ENCODE measurements at places on chromosomes 2 and 18.

- no peak for DNase-seq
Measured at GRCh38 chr2:233693963-233694362, 1.3 kb downstream of the UGT1A6 start.

DNA sequence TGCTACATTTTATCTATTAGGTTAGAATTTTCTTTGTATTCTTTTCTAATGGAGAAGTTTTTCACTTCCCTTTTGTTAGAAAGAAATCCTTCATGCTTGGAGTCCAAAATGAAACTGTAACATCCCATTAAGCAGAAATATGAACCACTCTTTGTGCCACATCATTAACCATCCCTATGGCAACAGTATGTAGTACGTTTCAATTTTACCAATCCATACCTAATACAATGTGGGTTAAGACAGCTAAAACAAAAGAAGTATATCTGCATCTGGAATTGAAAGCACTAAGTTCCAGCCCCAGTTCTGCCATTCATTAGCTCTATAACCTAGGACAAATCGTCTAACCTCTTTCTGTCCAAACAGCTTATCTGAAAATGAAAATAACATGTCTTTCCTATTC is 409.2 kb upstream of the SPHKAP start:
- DNase-seq, result no peak

- peak; percentile 50 for DNase-seq
Measured at GRCh38 chr2:127216095-127216494, 4.0 kb downstream of the CYP27C1 start.

DNA sequence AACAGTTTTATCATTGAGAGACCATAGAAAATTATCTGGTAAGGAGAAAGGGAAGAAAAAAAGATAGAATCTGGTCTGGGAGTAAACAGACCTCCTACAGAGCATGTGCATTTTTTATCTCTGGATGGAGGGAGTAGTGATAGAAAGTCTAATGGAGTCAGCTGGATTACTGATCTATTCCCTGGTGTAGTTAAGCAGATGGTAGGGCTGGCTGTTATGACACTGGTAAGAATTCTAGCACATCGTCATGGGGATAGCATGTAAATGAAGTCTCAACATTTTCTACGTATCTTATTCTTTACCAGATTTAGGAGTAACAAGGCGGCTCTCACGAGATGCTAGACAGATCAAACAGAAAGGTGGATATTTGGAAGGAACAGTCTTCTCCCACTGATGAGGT is 407.4 kb downstream of the NRXN1 start:
- no peak for DNase-seq

DNA sequence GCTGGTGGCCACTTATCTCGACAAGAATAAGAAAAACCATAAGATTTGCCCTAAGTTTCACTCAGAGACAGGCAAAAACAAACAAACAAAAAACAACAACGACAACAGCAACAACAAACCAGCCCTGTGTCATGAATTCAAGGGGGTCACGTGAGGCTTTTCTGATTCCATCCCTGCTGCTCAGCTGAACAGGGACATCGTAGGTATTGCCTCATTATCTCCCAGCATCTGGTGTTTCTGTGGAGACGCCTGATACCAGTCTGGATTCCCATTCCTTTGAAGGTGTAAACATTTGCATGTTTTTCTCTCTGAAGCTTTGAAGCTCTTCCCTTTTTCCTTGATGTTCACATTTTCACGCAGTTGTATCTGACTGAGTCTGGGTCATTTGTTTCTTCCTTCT is 117.4 kb downstream of the KCNF1 start:
- no peak for DNase-seq

DNA sequence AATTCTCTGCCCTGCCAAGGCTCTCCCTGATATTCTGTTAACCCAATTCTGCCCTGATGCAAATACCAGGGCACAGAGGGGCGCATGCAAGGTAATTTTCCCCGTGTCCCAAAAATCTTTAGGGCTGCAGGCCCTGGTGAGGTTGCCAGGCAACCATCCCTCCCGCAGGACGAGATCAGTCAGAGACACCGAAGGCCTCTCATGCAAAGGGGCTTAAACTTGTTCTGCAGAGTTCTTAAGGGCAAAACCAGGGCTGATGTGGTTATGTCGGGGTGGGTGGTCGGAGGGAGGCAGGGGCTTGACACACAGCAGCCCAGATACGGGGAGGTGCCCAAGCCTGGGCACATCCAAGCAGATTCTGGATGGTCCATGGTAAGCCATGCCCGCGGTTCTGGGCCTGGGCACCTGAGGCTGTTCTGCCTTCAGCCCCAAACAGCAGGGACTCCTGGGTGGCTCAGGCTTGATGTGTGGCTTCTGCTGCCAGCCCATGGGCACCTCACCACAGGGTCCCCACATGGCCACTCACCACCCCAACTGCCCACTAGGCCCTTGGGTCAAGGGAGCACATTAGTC is 27.2 kb downstream of the STEAP3 start:
- DNase-seq, result no peak

DNA sequence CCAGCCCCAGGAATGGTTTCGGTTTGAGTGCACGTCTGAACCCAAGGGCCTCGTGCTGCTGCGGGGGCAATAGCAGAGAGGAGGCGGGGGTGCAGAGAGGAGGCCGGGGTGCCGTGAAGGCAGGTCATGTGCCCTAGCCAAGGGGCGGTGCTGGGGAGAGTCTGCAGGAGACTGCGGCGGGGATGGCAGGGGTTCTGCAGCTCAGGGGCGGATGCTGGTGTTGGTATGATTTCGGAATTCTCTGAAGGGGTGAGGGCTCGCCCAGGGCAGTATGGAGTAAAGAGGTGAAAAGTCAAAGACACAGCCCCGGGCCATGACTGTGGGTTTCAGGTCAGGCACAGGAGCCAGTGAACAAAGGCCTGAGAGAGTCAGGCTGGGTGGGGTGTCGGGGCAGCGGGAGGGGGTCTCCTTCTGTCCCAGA is 186.5 kb upstream of the HDAC4 start:
- no peak for DNase-seq

- no peak for DNase-seq
Measured at GRCh38 chr18:32287249-32287648, 97.4 kb downstream of the MEP1B start.

GRCh38 chr2:219698748-219699439 is 71.5 kb downstream of the SLC4A3 start:
- no peak for DNase-seq

GRCh38 chr2:88450186-88450585 is 2.3 kb downstream of the FOXI3 start:
- no peak for DNase-seq

DNA sequence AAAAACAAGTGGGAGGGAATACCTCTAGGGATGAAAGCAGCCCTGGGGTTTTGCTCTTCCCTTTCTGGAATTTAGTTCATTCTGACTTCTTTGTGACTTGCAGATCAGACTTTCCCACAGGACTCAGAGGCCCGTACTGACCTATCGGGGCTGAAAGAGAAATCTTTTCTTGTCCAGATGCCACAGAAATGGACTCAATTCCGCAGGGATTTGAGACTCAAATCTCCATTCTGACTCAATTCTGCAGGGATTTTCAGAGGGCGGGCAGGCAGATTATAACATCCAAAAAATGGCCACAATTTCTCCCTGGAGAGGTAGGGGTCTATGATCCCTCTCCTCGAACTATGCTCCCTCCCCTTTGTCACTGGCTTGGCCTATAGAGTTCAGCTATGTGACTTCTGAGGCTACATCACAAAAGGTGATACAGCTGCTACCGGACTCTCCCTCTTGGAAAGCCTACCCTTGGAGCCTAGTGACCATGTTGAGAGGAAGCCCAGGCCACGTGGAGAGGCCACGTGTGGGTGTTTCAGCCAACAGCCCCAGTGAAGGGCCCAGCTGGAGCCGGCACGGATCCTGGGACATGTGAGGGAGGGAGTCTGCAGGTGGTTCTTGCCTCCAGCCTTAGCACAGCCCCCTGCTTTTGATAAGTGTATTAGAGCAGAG is 4.8 kb upstream of the EFHD1 start:
- DNase-seq, result no peak

GRCh38 chr2:75064691-75065396 is 106.4 kb downstream of the POLE4 start:
- peak; percentile 48 for DNase-seq

DNA sequence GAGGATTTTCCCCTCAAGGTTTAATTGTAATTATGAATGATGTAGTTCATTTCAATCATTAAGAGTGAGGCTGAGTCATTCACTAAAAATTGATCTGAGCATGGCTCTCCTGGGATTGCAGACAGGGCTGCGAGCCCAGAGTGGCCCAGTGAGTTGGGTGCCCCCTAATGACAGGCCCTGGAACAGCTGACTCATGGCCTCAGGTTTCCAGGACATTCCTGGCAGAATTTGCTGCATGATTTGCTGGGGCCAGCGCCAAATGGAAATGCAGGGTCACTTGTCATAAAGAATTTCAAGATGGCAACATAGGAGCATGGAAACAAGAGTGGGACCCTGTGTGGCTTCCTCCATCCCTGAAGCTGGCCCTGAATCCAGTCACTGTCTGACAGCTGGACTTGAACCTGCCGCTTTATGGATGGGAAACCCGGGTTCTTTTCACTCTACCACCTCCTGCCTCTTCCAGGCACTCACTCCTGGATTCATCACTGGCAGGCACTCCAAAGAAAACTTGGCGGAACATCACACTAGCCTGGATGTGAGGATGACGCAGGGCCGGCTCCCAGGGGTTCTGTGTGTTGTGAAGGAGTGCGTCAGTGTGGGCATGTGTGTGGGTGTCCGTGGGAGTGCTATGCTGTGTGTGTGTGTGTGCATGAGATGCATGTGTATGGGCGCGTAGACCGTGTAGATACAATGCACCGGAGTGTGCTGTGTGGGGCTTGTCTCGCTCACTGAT is 15.2 kb downstream of the OTOF start:
- DNase-seq, result peak; percentile 80

GRCh38 chr18:48922226-48922800 is 28.5 kb downstream of the SMAD7 start:
- no peak for DNase-seq

DNA sequence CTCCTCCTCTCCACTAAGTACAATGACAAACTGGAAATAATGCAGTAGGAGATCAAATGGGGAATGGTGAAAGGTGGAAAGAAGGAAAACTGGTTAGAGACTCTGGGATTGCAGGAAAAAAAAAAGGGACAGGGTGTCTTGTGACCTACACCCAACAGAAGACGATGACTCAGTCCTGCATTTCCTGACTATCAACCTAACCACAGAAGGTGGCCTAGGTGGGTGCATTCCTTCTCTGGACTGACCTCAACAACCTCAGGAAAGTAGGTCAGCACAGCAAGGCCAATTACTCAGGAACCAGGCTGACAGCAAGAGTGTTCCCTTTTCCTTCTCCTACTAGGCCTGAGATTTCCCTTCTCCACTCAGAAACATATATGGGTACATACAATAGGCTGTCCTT is 1386.4 kb upstream of the ZEB2 start:
- peak; percentile 15 for DNase-seq

DNA sequence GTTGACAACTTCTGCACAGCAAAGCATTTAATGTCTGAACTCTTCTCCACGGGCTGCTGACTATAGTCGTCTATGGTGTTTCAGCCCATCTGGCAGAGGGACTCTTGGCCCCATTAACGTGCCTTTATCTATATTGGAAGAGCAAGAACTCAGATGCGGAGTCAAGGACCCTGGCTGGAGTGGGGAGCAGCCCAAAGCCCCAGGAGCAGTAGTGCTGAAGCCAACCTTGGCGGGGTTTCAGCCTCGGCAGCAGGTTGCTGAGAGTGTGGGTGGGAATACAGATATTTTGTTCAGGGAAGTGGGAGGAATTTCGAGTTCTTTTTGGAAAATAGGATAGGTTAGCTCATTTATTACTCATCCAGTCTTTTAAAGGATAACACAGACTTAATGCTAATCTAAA is 34.2 kb downstream of the TMEM17 start:
- no peak for DNase-seq

GRCh38 chr2:36455011-36455410 is 99.4 kb downstream of the CRIM1 start:
- DNase-seq, result no peak

GRCh38 chr18:77062518-77063003 is 70.0 kb downstream of the MBP start:
- peak; percentile 60 for DNase-seq

GRCh38 chr2:53694096-53694771 is 73.4 kb upstream of the CHAC2 start:
- DNase-seq, result no peak

DNA sequence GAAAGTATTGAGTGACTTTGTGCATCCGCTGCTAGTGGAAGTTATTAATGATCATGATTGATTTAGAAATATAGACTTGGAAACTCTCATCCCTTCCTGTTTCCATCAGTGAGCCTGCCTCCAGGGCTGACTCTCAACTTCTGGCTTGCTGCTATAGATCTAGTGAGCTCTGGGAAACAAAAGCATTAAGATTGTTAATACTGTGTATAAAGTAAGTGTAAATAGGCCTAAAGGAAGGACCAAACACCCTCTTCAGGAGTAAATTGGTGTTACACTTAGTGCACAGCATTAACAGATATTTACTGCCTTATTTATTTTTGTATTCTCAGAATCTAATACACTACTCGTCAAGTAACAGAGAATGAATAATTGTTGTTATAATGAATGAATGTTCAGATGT is 285.6 kb downstream of the THSD7B start:
- DNase-seq, result no peak

DNA sequence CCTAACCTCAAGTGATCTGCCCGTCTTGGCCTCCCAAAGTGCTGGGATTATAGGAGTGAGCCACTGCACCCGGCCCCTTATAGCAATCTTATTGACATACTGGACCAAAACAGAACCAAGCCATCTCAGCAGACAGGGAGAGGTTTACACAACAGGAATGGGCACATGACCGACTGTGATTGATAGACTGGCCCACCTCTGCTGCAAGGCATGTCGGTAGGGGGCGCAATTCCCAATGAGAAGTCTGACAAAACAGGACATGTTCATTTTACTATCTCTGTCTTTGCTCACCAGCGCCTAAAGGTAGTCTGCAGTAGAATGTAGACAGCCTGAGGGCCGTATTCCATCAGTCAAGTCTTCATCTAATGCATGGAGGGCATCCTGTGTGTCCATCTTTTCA is 2.0 kb downstream of the LYPD6B start:
- no peak for DNase-seq

DNA sequence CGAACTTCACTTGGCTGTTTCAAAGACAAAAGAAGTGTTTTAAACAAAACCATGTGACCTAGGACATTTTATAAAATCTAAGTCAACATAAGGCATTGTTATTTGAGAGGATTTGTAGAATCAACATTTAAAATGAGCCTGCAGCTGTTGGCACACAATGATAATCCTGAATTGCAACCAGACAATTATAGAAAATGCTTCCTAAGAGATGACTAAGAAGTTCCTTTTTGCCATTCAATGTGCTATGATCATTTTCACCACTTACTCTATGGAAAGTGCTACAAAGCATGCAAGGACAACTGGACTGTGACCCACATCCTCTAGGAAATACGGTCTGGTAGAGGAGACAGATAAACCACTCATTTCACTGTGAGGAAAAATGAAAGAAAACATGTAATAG is 246.4 kb downstream of the CDH20 start:
- peak; percentile 28 for DNase-seq

GRCh38 chr2:238635647-238636051 is 208.9 kb downstream of the ASB1 start:
- peak; percentile 15 for DNase-seq

GRCh38 chr2:192551760-192552159 is 357.0 kb upstream of the TMEFF2 start:
- no peak for DNase-seq

GRCh38 chr18:59810183-59810582 is 89.6 kb upstream of the PMAIP1 start:
- peak; percentile 28 for DNase-seq

- DNase-seq, result no peak
Measured at GRCh38 chr2:109287838-109288237, 158.8 kb downstream of the SH3RF3 start.

GRCh38 chr2:6957910-6958615 is 40.9 kb downstream of the RNF144A start:
- no peak for DNase-seq

GRCh38 chr18:6885992-6886796 is 156.7 kb downstream of the ARHGAP28 start:
- DNase-seq, result peak; percentile 59

All from fibroblast of skin of right biceps (primary cell).